ENCODE measurements at places on chromosomes 3 and 15.
A peak's percentile ranks its signal among the peaks of the same experiment; 100 is the strongest.

DNA sequence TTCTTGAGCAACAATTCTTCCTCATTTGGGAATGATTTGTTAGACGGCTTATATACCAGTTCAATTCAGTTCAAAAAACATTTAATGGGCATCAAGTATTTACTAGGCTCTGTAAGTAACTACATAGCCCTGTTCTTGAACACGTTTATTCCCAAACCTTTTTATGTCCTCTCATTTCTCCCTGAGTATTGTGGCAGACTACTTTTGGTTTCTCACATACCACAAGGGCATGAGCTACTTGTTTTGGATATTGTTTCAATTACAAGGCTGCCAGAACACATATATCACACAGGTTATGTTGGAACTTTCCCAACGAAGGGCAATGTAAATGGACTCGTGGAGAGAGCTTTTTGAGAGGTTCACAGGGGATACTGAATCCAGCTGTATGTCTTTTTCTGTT is 363.8 kb upstream of the NAALADL2 start:
- DNase-seq: no peak

- peak; percentile 87 for DNase-seq
Observed at GRCh38 chr3:124860599-124860998, 26.6 kb downstream of the ITGB5 start.

DNA sequence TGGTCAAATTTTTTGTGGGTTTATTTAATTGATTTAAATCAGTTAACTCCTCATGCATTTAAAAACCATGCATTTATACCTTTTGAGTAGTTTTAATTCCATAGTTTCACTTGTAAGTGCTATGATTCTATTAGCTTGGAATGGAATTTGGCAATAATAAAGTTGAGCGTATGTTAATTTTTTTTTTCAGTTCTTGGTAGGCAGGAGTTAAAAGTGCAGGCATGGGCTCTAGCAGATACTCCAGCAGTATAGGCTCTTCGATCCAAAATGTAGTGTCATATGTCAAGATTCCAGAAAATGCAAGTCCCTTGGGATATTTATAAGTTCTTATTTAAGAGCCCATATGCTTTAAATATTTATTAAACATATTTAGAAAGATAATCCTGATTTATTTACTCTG is 70.3 kb downstream of the LYSMD4 start:
- DNase-seq: no peak

DNA sequence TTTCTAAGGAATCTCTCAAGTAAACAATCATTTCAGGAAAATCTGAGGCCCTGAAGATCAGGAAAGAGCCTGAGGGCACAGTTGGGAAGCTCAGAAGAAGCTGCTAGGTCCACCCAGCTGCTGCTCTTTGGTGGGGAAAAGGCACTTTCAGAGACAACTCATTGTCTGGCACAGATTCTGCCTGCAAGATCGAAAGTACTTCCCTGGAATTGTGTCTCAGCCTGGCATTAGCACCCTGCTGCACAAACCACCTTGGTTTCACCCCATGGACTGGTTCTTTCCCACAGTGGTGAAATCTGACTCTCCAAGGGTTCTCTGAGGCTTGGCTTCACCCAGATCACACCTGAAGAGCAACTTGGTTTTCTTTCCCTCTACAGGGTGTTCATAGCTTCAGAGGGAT is 18.7 kb downstream of the THRB start:
- no peak for DNase-seq

DNA sequence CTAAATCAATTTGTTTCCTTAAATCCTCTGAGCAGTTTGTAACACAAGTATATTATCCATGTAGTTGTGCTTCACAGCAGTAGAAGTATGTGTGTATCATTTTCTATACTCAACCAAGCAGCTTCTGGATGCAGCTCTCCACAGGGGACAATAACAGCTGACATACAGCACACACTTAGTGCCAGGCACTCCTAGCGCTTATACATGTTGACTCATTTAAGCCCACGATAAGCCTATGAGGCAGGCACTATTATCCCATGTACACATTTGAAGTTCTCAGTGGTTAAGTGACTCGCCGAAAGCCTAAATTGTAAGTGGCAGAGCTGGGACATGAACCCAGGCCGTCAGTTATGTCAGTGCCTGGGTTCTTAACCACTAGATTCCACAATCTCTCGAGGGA is 20.3 kb upstream of the LPP start:
- DNase-seq: no peak

GRCh38 chr3:52844290-52844975 is 9.6 kb upstream of the MUSTN1 start:
- no peak for DNase-seq

GRCh38 chr3:119395923-119396358 is 67.5 kb downstream of the TMEM39A start:
- DNase-seq: no peak

- DNase-seq: no peak
Observed at GRCh38 chr3:169748670-169749069, 16.2 kb downstream of the TERC start.

DNA sequence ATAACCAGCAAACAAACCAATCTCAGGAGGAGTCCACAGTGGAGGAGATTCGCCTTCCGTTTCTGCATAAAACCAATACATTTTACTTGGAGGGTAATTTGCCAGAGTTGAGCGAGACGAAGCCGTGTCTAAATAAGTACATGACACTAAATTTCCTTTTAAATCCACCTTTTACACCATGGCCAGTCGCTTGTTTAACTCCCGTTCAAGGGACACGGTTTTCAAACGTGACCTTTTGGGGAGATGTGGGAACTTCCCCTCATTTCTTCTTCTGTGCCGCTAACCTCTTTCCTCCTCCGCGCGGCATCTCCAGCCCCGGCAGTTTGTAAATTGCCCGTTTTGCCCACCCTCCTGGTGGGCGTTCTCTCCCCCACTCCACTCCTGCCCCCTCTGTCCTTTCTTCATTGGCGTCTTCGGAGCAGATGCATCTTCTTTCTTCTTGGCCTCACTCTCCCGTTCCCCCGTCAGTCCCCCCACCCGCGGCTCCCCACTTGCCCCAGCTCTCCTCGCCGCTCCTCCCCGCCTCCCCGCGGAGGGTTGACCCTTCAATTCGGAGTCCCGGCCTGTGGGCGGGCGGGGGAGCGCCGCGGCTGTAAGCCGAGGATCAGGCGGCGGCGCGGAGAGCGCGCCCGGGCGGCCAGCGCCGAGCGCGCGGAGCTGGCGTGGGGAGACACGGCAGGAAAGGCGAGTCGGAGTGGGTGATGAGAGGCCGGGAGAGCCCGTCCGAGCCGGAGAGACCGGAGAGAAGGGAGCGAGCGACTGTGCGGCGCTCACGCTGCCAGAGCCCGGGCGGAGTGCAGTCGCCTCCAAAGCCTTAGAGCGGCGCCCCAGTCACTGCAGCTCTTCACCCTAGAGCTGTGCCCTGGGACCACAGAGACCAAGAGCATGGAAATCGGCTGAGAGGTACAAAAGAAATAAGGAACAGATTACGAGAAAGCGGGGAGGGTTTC is at the start of gene NLGN1:
TSS of gene NLGN1 (plus strand) at position 584 of the 950 bp plus-strand sequence.
- peak; percentile 83 for DNase-seq

- DNase-seq: no peak
Observed at GRCh38 chr15:52308446-52309153, 13.0 kb upstream of the MYO5C start.

DNA sequence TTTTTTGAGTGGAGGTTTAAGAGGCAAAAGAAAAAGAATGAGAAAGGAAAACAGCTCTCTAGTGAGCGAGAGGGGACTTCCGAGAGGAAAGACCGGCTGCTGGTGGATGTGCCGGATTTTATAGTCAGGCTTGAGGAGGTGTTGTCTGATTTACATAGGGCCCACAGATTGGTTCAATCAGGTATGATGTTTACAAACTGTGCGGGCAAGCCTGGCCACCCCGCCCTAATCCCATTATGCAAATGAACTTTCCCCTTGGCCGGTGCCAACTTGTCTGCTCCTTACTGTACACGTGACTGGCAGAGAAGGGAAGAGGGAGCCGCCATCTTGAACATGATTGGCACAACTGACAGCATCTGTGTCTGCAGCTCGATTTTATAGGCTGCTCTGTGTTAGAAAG is 44.7 kb downstream of the FAM43A start:
- no peak for DNase-seq

GRCh38 chr15:84736375-84736774 is 12.0 kb upstream of the ZNF592 start:
- no peak for DNase-seq

GRCh38 chr3:157520485-157521150 is 17.4 kb upstream of the VEPH1 start:
- no peak for DNase-seq

GRCh38 chr3:71495708-71496472 is 87.6 kb downstream of the FOXP1 start:
- DNase-seq: no peak

DNA sequence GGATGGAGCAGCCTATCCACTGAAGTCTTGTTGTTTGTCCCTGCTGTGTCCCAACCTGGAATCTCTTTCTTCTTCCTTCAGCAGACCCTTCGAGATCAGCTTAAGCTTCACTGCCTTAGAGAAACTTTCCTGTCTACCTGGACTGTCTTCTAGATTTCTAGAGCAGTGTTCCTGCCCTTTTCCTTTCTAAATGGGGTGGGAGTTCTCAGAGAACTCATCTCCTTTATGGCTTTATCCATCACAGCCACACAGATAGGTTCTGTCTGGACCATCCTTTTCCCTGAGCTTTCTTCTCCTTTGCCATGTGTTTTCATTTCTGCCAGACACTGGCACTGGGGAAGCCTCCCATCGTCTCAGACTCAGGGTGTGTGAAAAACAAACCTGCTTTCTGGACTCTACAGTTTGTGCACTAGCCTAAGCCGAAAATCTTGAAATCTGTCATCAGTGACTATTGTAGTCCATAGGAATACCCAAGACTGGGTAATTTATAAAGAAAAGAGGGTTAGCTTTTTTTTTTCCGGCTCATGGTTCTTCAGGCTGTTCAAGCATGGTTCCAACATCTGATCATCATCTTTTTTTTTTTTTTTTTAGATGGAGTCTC is 177.5 kb downstream of the PGPEP1L start:
- no peak for DNase-seq

DNA sequence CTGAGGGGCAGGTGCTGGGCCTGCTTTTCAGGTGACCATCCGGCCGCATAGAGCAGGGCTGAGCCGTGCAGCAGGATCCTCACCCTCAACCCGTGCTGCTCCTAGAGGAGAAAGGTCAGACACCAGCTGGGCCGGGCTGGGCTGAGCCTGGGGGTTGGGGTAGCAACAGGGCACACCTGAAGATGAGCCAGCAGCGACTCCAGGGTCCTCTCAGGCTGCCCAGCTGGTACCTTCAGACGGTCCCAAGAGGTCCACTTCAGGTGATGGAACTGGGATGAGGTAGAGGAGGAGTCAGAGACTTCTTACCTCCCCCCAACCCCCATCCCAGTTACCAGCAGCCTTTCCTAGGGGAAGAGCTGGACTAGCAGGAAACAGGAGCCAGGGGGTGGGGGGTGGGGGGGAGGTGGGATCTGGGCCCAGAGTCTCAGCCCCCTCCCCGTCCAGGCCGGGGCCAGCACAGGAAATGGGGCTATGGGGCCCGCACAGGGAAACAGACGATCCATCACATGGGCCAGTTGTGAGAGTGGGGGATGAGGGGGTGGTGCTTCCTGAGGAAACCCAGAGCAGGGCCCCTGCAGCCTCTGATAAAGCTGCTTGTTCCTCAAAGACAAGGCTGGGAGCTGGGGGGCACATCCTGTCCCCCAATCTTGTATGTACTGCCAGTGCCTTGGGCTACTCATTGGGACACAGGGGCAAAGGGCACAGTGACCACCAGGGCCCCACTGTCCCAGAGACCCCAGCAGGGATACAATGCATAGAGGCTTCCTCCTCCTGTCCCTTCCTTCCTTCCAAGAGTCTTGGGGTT is 3.0 kb downstream of the INKA1 start:
- DNase-seq: peak; percentile 65

- no peak for DNase-seq
Observed at GRCh38 chr3:42581400-42581708, 413 bp downstream of the SEC22C start.

- DNase-seq: no peak
Observed at GRCh38 chr3:136657526-136657925, 94.7 kb downstream of the STAG1 start.

DNA sequence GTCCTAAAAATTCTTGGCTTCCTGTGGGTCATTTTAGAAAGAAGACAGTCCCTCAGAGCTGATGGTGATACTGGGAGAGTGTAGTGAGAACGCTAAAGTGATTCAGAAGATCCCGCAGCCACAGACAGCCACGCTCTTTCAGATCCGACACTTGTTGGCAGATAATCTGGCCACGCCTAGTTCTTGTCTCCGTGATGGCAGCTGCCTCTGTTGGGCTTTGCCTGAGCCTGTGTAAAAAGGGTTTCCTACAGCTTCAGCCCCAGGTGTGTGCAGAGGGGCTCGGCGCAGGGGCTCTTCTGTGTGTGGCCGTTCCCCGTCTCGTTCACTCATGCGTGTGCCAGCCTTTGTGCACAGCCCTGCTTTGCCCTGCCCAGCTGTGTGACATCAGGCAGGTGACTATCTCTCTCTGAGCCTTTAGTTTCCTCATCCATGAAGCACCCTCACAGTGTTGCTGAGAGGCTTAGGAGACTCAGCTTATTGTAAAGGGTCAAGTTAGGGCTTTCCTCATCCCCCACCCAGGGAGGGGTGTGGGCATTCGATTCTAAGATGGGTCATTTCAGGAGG is 6.3 kb downstream of the IRAK2 start:
- DNase-seq: peak; percentile 37

- no peak for DNase-seq
Observed at GRCh38 chr3:40078590-40078989, 230.9 kb upstream of the EIF1B start.

GRCh38 chr3:132253262-132253878 is 63.8 kb upstream of the ACP3 start:
- no peak for DNase-seq

GRCh38 chr3:8486936-8487335 is 14.7 kb upstream of the LMCD1 start:
- DNase-seq: no peak

DNA sequence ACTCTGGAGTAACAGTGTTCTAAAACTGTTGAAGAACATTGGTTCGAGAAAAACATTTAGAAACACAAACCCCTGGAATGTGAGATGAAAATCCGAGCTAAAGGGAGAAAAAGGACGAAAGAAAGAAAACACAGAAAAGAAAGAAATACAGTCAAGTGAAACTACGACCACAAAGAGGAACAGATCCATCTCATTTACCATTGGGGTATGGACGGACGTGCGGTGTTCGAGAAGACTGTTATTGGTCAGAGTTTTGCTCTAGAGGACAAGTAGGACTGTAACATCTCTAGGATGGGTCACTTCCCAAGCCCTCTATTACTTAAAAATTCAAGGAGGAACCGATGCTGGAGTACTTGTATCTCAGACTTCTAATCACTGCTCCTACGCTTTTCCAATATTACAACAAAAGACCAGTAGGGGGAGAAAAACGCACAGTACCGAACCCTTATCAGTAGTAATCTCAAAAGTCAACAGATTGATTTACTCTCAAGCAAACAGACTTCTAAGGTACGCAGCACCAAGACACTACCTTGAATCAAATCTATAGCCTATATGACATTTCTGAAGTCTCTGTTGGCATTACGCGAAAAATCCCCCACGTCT is 1.1 kb upstream of the PIK3CA start:
- DNase-seq: no peak

- peak; percentile 94 for DNase-seq
Observed at GRCh38 chr15:90931828-90932659, at the start of gene HDDC3. Gene HDDC3 (minus strand): TSS chr15:90932549. CDS start chr15:90932540, 9 bp downstream.

GRCh38 chr3:109803274-109803673 is 465.9 kb upstream of the DPPA4 start:
- DNase-seq: no peak
